ENCODE measurements at places on chromosomes 6 and 20.

DNA sequence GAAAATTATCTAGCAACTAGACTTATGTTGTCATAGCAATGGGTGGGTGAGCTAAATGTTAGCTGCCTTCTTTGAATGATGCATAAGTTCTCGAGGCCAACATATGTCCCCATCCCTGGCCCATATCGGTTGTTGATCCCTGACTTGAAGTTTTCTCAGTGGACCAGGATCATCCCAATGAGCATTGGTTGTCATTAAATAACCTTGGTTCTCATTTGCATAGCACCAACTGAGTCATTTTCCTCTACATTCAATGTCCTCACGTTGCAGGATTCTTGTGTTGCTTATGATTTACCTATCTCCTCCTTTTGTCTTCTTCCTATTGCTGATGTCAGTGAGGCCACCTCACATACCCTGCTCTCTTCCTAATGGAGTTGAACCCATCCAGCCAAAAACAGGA is 12.1 kb upstream of the AHCY start:
- no peak for DNase-seq

- no peak for DNase-seq
Measured at GRCh38 chr6:36651659-36652379, 26.7 kb upstream of the CDKN1A start.

DNA sequence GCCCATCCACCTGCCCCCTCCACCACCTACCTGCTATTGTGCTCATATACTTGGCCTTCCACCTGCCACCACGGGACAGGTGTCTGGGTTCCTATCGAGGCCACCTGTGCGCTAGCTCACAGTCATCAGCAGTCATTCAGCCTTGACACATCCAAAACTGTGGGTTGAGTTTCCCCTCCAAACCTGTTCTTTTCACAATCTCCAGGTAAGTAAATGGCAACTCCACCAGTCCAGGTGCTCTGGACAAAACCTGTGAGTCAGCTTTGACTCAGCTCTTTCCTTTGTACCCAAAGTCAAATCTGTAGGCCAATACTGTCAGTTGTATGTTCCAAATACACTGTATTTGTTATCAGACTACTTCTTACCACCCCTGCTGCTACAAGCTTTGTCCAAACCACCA is 52.6 kb downstream of the SPTLC3 start:
- no peak for DNase-seq

DNA sequence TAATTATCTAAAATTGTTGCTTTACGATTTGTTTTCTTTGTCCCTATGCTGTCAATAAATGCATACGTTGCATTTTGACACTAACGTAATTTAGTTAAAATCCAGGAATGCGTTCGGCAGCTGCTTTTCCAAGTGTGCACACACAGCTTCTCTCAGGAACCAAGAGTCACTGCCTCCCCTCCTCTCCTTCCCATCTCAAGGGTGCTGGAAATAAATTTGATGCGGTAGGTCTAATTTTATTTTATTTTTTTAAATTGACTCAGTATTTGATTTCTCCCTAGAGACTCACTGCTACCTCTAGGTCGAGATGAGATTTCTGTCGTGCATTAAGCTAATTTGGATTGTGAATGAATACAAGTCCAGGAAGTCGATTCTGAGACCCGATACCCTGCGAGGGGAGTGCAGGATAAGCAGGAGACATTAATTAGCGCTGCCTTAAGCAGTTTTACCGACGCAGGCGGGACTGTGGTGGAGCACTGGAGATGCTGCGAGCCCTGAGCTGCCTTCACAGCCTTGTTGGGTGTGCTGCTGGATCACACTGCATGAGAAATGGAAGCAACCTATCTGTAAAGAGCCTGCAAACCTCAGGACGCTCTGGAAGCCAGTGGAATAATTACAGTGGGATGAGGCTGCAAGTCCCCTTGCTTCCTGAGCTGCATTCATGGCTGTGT is 381.2 kb downstream of the C6orf118 start:
- DNase-seq = no peak

DNA sequence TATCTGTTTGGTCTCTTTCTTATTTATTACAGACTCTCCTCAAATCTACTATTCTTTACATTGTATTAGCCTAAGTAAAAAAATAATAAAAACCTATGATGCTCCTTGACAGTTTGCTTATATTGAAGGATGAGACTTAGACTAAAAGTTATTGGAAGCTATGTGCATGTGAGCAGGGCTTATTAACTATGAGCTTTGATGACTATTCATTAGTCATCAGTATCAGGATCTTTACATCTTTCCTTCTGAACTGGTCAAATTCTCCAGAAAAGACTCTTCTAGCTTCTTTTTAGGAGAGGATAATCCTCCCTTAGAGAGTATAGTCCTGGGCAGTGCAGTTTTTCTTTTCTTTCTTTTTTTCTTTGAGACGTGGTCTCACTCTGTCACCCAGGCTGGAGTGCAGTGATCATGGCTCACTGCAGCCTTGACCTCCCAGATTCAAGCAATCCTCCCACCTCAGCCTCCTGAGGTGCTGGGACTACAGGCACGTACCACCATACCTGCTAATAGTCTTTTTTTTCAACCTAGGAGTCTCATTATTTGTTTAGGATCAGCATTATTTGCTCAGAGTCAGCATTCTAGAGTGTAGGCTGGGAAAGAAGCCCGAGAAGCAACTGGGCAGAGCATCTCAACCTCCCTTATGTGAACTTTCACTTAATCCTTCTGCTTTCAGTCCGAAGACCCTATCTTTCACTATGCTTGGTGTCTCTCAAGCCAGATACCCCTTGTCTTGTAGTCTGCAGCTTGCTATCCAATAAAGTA is 37.1 kb upstream of the YWHAB start:
- DNase-seq = no peak

- DNase-seq = no peak
Measured at GRCh38 chr20:19049514-19049913, 162.9 kb upstream of the SLC24A3 start.

- DNase-seq = no peak
Measured at GRCh38 chr6:140382355-140382754, 1007.9 kb upstream of the CITED2 start.

DNA sequence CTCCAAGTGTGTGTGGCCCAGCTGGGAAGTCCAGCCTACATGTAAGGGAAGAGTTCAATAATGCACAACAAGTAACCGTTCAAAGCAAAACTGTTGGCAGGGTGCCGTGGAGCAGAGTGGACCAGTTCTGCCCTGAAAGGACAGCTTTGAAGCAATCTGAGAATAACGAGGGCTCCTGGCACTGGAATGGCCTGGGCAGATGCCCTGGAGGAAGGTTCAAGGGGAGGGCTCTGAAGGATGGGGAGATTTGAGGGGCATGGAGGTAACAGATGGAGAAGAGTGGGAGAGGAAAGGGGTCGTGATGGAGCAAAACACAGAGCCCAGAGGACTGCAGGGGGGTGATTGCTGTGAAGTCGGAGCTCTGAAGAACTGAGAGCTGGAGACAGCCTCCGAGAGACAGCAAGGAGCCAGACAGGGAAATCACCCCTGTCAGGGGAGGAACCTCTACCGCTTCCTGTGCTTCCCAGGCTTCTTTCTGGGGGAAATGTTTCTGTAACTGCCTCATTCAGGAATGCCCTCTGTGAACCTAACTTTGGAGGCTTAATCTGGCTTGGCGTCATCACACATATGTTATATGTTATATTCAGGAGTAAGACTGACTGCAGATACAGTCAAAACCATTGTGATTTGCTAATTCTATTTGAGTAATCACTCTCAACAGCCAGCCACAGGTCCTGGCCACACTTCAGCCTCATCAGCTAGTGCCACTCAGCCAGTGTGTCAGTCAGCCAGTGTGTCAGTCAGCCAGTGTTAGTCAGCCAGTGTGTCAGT is 41.2 kb downstream of the ZC3H12D start:
- no peak for DNase-seq

Data from CD4-positive, alpha-beta T cell treated with Interferon gamma for 1 hour (primary cell).